Activated CD4-positive, alpha-beta memory T cell treated with anti-CD3 and anti-CD28 coated beads, Interleukin-2, amount 10 ng/mL, durations not matched to agents 7 days and 5 days (primary cell): ENCODE measurements at places on chromosomes 12 and 14. TPM values are rescaled to one million over a fixed set of nuclear protein-coding genes. Genes with fewer than 3 reads are reported as not detected.

Gene SIX1
- 1.3 TPM for total RNA-seq

Gene JPH4
- not detected for total RNA-seq

Gene TMEM263
- 26.0 TPM for total RNA-seq

Gene PGAM5
- total RNA-seq, result 35.1 TPM

Gene ETV6
- total RNA-seq, result 54.9 TPM

Gene NXPH4
- total RNA-seq, result 0.81 TPM
